ENCODE measurements at places on chromosomes 11 and 22. TPM values are rescaled to one million over a fixed set of nuclear protein-coding genes. Genes with fewer than 3 reads are reported as not detected.

OOSP4A gene
- not detected for total RNA-seq

PKDREJ gene
- total RNA-seq: not detected

PAMR1 gene
- 0.26 TPM for total RNA-seq

XKR3 gene
- not detected for total RNA-seq

CARNS1 gene
- total RNA-seq: 0.40 TPM

ASRGL1 gene
- total RNA-seq: not detected

KCNJ1 gene
- total RNA-seq: not detected

CNTF gene
- total RNA-seq: 2.6 TPM

TMA7B gene
- not detected for total RNA-seq

TSKU gene
- 22.6 TPM for total RNA-seq

DNA sequence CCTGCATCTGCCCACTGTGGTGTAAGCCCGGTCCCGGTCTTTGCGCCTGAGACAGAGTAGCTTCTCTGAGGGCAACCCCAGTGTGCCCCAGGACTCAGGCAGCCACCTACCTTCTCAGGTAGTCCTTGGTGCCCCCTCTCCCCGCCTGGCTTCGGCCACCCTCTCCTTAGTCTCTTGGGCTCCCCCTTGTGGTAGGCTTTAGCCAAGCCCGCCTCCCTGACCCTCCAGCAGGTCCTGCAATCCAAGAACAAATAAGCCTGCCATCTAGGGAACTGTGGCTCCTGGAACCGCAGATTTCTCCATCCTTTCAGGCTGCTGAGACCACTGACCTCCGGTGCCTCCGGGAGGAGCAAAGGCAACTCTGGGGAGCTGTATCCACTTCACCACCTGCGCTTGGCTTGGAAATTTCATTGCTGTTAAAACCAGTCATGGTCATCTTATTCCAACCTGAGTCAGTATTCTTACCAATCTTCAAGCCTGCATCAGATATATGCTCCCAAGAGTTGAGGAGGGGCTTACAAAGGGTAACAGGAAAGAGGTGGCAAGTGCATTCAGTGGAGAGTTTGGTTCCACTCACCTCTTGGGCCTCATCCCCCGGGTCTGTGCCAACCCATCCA, 52.8 kb upstream of the TENM4 start:
- peak; percentile 29 for DNase-seq

- DNase-seq: no peak
Measured at GRCh38 chr11:68262544-68262827, 9.3 kb downstream of the C11orf24 start.

DNA sequence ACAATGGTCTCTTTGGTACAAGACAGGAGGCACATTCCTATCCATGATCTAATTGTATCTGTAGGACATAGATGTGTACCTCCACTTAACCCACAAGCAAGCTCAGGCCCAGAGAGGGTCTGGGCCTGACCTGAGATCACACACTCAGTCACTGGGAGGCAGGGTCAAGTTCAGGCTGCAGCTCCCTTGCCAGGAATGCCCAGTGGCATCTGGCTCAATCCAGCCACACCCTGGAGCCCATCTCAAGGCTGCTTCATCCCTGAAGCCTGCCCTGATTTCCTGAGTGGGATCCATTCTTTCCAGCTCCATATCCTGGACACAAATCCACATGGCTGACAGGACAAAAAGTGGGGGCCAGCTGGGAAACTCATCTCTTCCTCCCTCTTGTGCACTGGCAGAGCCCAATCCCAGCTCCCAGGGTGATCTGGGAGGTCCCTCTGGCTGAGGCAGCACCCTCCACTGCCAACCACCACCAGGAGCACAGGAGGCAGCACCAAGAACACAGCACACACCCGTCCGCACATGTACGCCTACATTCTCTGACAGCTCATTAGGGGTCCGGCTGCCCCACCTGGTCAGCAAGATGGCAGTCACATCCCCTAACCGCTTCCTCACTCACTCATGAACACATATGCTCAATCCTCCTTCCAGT, 39.2 kb upstream of the KLHL35 start:
- no peak for DNase-seq

- DNase-seq: no peak
Measured at GRCh38 chr11:112457532-112457931, 196.9 kb upstream of the PLET1 start.

GRCh38 chr11:31355131-31355530, 14.4 kb downstream of the DCDC1 start:
- peak; percentile 7 for DNase-seq

DNA sequence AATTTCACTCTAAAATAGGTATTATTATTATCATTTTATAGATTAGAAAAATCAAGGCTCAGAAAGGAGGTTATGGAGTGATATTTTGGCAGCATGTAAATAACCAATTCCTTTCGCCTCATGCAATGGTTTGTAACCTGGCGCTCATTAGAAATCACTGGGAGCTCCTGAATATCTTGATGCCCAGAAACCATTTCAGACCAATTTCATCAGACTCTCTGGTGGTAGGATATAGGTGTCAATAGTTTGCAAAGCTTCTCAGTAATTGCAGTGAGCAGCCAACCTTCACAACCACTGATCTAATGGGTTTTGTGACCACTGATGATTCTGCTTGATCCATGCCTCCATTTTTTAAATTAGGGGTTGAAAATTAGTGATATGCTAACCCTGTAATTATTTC, 57.8 kb upstream of the ZC3H12C start:
- DNase-seq: no peak

GRCh38 chr11:123161376-123162030, 33.5 kb downstream of the CLMP start:
- no peak for DNase-seq

DNA sequence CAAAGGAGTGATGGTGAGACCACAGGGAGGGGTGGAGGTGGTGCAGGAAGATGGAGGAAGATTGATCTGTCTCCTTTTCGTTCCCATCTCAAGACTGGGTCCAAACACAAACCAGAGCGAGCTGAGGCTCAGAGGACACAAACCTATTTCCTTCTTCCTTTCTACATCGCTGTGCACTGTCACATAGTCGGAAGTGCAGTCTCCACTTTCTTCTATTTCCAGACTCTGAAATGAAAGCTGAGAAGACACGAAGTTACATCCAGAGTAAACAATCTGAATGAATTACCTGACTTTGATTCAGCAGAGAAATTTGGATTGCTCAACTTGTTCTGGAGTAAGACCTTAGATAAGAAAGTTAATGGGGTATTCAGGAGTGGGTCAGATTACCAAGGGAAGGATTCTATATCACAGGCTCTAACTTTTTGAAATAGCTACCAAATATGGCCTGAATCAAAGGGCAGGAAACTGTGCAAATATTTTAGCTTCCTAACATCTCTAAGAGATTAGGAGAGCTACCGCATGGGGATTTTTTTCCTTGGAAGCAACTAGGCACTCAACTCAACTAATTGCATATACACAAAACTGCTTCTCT, 14.4 kb downstream of the OVCH2 start:
- no peak for DNase-seq

DNA sequence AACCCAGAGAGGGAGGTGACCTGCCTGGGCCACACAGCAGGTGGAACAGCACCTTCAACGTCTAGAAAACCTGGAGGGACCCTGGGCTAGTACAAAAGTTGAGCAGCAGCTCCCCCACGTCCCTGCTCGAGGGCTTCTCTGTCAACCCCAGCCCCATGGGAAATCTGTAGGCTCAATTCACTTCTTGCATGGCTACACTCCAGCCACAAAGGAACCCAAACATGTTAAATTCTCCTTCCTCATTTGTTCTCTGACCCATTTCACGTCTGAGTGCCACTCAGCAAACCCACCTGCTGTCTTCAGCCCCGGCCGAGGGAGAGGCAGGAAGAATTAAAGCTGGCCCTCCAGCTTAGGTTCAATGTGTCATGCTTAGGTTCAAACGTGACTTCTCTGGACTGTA, 418.5 kb downstream of the MIAT start:
- DNase-seq: no peak

GRCh38 chr11:121723246-121723741, 270.5 kb upstream of the SORL1-AS1 start:
- no peak for DNase-seq

DNA sequence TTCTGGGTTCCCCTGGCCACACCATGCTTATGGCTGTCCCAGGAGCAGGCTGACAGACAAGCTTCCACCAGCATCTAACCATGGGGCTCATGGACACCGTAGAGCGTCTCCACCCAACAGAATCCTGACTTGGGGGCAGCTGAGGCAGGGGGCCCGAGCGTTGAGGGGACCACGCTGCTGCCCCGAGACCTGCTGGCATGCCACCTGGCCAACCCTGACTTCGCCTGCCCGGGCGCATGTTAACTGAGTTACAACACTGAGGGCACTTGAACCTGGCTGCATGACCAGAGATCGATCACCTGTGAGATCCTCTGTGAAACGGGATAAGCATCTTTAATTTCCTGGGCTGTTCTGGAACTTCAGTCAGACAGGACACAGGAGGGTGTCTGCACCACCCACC, 13.7 kb downstream of the PPM1F start:
- DNase-seq: no peak

DNA sequence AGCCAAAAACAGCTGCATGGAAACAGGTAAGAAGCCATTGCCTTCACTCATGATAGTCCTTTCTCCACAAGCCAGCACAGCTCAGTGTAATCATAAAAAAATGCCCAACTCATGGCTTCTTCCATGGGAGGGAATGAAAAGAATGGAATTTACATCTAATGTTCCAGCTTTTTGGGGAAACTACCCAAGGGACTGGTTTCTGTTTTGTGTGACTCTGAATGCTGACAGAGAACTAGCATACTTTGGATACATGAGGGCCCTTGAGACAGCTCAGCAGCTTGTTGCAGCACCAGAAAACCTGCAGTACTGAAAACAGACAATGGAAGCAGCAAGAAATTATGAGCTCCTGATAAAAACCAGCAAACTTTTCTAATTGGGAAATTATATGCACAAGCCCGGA, 24.2 kb upstream of the HORMAD2 start:
- DNase-seq: no peak

DNA sequence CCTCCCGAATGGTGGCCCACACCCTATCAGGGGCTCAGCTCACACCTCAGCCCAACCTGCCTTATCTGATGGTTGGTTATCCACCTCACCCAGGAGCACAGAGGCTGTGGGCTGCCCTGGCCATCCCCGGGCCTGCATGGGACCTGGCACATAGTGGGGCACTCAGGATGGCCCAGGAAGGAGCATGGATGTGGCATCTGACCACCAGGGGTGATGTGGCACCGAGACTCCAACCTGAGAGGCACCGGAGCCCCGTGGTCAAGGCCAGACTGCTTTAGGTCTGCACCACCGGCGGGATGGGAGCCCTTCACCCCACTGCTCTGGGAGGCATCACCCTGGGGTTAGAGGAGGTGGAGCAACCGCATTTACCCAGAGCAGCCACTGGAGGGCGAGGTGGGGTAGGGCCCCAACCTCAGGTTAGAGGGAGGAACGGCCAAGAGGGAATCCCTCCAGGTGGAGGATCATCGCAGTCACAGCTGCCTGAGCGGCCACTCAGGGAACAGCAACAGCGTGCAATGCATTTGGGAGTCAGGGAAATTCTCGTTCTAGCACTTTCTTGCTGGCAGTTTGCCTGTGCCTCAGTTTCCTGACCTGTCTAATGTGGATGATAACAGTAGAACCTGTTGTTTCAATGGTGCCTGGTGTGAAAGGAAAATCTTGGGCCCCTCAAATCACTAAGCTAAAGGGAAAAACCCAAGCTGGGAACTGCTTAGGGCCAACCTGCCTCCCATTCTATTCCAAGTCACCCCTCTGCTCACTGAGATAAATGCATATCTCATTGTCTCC, 52.9 kb upstream of the CARS1 start:
- no peak for DNase-seq

GRCh38 chr11:115764176-115764575, 260.0 kb upstream of the CADM1 start:
- DNase-seq: no peak

- no peak for DNase-seq
Measured at GRCh38 chr11:18785411-18785810, 6.2 kb downstream of the PTPN5 start.

Data from LHCN-M2 (cell line).